RWPE2 (cell line): ENCODE measurements at places on chromosomes 7 and 10.

- H3K36me3 ChIP-seq, result no peaks in the 10 kb centered on the region
- H3K27me3 ChIP-seq, result no peaks in the 10 kb centered on the region
- no peak overlapping the region for H3K4me3 ChIP-seq
Measured at GRCh38 chr7:51139796-51140195, 176.8 kb downstream of the COBL start.

DNA sequence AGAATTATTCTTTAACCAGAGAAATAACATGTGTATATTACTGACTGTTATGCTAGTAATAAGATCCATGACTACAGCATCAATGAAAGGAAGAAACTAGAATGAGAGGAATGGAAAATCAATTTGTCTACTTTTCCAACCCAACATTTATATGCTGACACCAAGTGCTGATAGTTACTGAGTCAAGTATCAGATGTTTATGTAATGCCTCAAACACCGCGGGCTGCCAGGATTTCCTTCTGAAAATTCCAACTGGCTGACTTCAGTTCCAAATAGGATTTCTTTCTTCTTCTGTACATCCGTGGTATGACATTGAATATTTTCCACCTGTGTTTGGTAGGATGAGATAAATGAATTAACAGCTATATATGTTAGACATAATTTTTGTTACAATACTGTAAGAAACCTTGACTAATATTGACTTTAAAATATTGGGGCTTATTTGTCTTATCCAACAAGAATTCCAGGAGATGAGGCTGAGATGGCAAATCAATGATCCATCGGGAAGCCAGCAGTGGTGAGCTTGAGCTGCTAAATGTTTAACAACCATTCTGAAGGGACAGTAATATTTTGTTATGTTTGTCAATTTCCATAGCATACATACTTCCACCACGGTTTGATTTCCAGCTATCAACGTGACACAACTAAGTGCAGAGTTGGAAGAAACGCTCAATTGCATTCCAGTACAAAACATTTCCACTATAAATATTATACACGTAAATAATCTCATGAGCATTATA lies 435.2 kb upstream of the AUTS2 start:
- no peaks in the 10 kb centered on the region for H3K4me1 ChIP-seq
- no peaks in the 10 kb centered on the region for H3K36me3 ChIP-seq
- H3K27ac ChIP-seq, result no peak overlapping the region
- H3K27me3 ChIP-seq, result no peaks in the 10 kb centered on the region
- no peak for DNase-seq

DNA sequence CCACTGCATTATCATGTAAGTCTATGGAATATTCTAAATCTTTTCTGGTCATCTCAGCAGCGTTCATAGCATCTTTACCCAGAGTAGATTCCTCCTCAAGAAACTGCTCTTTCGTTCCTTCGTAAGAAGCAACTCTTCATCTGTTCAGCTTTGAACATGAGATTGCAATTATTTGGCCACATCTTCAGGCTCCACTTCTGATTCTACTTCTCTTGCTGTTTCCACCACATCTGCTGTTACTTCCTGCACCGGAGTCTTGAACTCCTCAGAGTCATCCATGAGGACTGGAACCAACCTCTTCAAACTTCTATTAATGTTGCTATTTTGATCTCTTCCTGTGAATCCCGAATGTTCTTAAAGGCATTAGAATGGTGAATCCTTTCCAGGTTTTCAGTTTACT lies 12.7 kb downstream of the CHST12 start:
- H3K36me3 ChIP-seq, result no peaks in the 10 kb centered on the region
- H3K27ac ChIP-seq, result no peak overlapping the region
- DNase-seq, result no peak
- no peak overlapping the region for H3K4me3 ChIP-seq

DNA sequence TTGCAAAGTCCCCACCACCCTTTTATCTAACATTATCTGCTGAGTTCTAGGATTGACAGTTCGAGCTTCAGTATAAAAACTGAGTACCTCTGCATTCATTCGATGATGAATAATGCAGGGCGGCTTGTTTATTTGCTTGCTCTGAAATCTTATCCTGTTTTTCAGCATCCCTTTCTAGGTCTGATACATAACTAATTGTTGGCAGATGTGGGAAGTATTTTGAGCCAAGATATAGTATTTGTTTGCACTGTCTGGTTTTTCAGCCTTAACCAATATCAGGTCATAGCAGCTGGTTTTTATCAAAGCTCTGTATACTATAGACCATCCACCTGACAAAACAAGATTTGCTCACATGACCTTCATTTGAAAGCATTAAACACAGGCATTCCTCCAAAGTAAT lies 161.4 kb downstream of the TFEC start:
- no peaks in the 10 kb centered on the region for H3K27me3 ChIP-seq
- H3K4me1 ChIP-seq, result no peaks in the 10 kb centered on the region
- H3K36me3 ChIP-seq, result no peaks in the 10 kb centered on the region
- no peak for DNase-seq

DNA sequence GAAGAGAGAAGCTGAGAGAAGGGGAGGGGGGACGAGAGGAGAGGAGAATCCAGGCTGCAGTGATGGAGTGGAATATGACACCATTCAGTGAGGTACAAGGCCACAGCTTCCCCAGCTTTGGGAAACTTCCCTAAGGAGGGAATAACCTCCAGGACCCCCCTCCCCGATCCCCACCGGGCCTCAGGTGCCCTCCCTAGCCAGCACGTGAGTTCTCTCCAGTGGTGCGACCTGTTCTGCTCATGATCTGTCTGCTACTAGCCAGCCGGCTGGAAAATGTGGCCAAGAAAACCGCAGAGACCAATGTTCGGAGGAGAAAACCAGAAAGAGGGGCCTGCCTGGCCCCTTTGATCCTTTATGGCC lies 39.9 kb upstream of the AGK start:
- H3K4me1 ChIP-seq, result no peaks in the 10 kb centered on the region
- no peak for DNase-seq
- H3K36me3 ChIP-seq, result no peaks in the 10 kb centered on the region

DNA sequence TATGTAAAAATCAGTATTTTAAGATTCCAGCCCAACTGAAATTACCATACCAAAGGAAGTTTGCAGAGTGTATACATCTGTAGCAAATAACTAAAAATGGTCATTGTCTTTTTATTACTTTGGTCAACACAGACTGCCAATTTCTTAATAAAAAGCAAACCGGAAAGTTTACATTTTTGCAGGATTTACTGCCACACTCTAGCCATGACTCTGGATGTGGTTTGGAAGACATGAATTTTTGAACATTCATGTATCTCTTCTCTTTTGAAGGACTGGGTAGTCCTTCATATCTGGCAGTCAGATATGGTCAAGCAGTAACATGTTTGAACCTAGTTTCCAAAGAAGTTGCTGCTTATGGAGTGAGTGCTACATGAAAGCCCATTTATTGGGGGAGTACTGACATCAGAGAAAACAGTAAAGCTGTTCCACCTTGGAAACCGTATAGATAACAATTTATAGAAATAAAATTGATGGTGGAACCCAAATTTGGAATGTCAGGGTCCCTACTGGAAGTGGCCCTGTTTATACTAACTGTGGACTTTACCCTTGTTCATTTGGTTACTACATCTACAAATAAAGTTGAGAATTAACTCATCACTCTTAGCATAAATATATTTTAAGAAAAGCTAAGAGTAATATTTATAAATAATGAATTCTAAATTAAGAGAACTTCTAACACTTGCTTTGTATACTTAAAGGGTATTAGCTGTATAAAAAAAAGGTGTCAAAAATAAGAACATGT lies 84.6 kb downstream of the ZMYND11 start:
- no peaks in the 10 kb centered on the region for H3K36me3 ChIP-seq
- H3K4me1 ChIP-seq, result peaks cover 14% of the 10 kb centered on the region
- H3K4me3 ChIP-seq, result no peak overlapping the region
- DNase-seq, result no peak

DNA sequence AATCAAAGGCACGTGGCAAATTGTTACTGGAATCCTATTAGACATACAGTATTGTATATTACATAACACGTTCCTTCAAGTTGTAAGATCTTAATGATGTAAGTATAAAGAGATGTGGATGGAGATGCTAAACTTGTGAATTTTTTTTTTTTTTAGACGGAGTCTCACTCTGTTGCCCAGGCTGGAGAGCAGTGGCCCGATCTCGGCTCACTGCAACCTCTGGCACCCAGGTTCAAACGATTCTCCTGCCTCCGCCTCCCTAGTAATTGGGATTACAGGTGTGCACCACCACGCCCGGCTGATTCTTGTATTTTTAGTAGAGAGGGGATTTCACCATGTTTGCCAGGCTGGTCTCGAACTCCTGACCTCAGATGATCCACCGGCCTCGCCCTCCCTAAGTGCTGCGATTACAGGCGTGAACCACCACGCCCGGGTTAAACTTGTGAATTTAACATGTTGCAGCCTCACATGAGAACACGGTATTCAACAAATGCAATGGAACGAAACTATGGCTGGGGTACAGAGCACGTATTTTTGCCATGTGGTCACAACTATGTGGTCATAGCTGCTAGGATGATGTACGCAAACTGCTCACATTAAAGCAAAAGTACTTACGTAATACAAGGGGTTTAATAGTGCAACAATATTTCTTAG lies 818 bp upstream of the SUPV3L1 start:
- H3K27me3 ChIP-seq, result no peaks in the 10 kb centered on the region
- peak overlapping the region; percentile 92 for H3K4me3 ChIP-seq
- no peaks in the 10 kb centered on the region for H3K4me1 ChIP-seq

DNA sequence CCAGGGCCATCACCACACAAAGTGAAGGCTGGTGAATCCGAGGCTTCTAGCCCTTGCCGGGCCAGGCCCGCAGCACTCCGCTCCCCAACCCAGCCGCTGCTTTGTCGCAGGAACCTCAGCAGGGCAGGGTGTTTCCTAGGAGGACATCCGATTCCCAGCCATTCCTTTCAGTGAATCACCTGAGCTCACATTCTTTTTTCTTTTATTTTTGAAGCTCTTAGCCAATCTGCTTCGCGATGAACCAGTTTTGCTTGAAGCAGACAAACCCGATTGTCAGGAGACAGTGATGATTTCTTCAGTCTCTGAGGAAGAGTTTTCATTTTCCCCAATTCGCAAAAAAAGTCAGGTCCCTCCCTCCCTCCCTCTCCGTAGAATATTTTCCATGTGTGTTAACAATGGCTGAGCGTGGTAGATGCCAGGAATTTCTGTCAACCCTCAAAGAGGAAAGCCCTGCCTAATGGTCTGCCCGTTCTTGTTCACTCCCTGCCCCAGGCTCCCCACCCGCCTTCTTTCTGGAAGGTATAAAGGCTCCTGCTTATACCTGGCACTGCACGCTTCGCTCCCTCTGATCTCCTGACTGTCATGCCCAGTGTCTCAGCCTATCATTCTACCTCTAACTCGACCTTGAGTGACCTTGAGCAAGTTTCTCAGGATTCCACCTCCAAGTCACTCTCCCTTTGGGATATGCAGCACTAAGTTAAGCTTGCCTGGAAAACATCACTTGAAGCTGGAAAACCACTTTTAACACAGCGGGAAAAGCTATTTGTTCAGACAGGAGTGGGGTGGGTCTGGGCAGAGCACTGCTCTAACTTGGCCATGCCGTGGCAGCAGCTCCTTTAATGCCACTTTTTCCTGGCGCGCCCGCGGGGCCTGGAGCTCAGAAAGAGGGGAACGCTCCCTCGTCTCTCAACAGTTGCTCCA lies 35.1 kb downstream of the EGFR start:
- peak overlapping the region; percentile 96 for H3K27ac ChIP-seq
- no peak overlapping the region for H3K4me3 ChIP-seq
- H3K4me1 ChIP-seq, result peaks cover 86% of the 10 kb centered on the region
- DNase-seq, result no peak

DNA sequence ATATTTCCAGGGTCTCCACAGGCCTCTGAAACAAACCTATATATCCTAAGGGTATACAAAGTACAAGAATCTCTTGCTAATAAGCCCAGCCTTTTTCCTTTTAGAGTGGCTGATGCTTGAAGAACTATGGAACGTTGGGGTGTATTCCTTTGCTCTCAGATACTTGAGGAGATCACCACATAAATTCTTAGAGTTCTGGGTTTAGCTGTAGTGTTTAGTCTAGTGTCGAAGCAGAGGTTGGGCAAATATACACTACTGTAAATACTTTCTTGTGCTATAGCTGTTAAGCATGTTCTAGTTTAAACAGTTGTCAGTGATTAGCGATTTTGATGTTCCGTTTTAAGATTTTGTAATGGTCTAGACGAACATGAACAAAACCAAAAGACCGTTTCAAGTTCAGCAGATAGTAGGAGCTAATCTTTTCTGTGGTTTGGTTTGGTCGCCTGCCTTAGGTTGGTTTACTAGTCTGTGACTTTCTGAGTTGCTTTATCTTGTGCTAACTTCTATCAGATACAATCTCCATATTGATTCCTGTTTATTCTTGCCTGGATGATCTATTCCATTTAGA lies 229.6 kb downstream of the NSUN6 start:
- H3K27ac ChIP-seq, result no peak overlapping the region
- no peak for DNase-seq
- no peaks in the 10 kb centered on the region for H3K36me3 ChIP-seq
- no peak overlapping the region for H3K4me3 ChIP-seq
- H3K4me1 ChIP-seq, result no peaks in the 10 kb centered on the region

DNA sequence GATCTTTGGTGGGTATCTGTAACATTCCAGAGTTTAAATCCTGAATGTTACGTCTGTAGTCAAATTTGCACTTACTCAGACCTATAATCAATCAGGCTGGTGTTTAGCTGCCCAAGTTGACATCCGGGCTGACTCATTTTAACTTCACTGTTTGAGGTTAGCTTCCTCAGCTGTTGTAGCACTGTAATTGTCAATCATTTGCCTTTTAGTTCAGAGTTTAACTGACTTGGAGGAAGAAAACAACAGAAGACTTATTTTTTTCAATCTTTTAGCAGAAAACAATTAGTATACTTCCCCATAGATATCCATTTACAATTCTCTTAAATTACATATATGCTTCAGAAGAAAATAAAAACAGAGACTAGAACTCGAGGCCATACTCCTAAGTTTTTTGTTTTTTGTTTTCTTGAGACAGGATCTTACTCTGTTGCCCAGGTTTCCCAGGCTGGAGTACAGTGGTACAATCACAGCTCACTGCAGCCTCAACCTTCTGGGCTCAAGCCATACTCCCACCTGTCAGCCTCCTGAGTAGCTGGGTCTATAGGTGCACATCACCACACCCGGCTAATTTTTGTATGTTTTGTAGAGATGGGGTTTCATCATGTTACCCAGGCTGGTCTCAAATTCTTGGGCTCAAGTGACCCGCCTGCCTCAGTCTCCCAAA lies 38.5 kb upstream of the LRRC17 start:
- no peaks in the 10 kb centered on the region for H3K36me3 ChIP-seq
- no peak for DNase-seq
- no peak overlapping the region for H3K4me3 ChIP-seq
- H3K27ac ChIP-seq, result peak overlapping the region; percentile 96
- H3K4me1 ChIP-seq, result peaks cover 47% of the 10 kb centered on the region
- no peaks in the 10 kb centered on the region for H3K27me3 ChIP-seq

GRCh38 chr7:157926521-157927150 lies 589.8 kb downstream of the DNAJB6 start:
- H3K4me1 ChIP-seq, result no peaks in the 10 kb centered on the region
- DNase-seq, result no peak
- H3K4me3 ChIP-seq, result no peak overlapping the region
- H3K27ac ChIP-seq, result no peak overlapping the region
- H3K36me3 ChIP-seq, result no peaks in the 10 kb centered on the region

GRCh38 chr7:47565640-47566250 lies 16.2 kb downstream of the TNS3 start:
- no peak overlapping the region for H3K27ac ChIP-seq
- H3K4me1 ChIP-seq, result no peaks in the 10 kb centered on the region
- H3K36me3 ChIP-seq, result peaks cover 20% of the 10 kb centered on the region
- no peaks in the 10 kb centered on the region for H3K27me3 ChIP-seq
- no peak overlapping the region for H3K4me3 ChIP-seq
- DNase-seq, result no peak

- H3K4me3 ChIP-seq, result no peak overlapping the region
- no peak overlapping the region for H3K27ac ChIP-seq
- DNase-seq, result no peak
- H3K27me3 ChIP-seq, result no peaks in the 10 kb centered on the region
Measured at GRCh38 chr7:85172530-85172941, 14.3 kb downstream of the SEMA3D start.
